ENCODE measurements at places on chromosomes 13 and 19. TPM values are rescaled to one million over a fixed set of nuclear protein-coding genes. Genes with fewer than 3 reads are reported as not detected.

GRCh38 chr13:62305756-62306155, 890.1 kb upstream of the PCDH20 start:
- no peak overlapping the region for H3K27ac ChIP-seq
- no peaks in the 10 kb centered on the region for H3K36me3 ChIP-seq
- peak overlapping the region; percentile 12 for H3K4me3 ChIP-seq
- DNase-seq = no peak
- no peaks in the 10 kb centered on the region for H3K4me1 ChIP-seq

GRCh38 chr19:3649888-3650287, 23.3 kb upstream of the CACTIN start:
- peaks cover 81% of the 10 kb centered on the region for H3K36me3 ChIP-seq
- peaks cover 6% of the 10 kb centered on the region for H3K4me1 ChIP-seq
- H3K27me3 ChIP-seq = no peaks in the 10 kb centered on the region
- no peak for DNase-seq

- H3K4me3 ChIP-seq = no peak overlapping the region
- H3K27me3 ChIP-seq = peaks cover 30% of the 10 kb centered on the region
- H3K36me3 ChIP-seq = no peaks in the 10 kb centered on the region
- H3K4me1 ChIP-seq = no peaks in the 10 kb centered on the region
Observed at GRCh38 chr19:8116437-8117293, 32.7 kb downstream of the FBN3 start.

Gene URAD
- not detected for total RNA-seq

GRCh38 chr19:38893341-38893771, 6.1 kb downstream of the SIRT2 start:
- DNase-seq = no peak
- peaks cover 33% of the 10 kb centered on the region for H3K36me3 ChIP-seq
- H3K4me3 ChIP-seq = no peak overlapping the region
- peaks cover 54% of the 10 kb centered on the region for H3K4me1 ChIP-seq

DNA sequence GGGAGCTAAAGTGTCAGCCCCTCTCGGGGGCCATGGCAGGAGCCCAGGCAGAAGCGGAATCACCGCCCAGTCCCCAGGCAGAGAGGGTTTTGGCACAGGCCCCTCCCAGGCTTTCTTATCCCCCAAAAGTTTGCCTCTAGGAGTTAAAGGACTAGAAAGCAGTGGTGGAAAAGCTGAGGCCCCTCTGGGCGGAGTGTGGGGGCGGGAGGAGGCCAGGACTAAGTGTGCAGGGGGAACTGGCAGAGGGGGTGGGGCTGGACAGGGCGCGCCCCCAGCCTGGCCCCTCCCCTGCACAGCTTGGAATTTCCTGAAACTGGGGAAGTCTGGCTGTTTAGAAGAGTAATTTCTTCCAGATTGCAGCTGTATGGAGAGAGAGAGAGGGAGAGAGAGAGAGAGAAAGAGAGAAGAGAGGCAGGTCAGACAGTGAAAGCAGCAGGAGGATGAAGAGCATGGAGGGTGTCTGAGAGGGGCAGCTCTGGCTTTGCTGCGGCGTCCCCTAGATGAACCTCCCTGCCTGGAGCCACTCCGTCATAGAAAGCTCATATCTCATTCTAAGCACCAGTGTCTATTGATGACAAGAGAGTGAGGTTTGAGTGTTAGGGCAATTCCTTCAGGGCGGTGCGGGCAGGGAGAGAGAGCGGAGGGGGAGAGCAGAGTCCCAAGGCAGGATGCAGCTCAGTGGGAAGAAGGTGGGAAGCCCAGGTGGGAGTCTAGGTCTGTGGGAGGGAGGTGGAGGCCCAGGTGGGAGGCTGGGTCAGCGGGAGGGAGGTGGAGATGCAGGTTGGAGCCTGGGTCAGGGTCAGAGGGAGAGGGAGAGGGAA, at the start of gene CDC42EP5:
TSS of gene CDC42EP5 (minus strand) at position 226 of the 821 bp plus-strand sequence. CDS start 7,749 bp downstream, outside the sequence.
- H3K36me3 ChIP-seq = no peaks in the 10 kb centered on the region
- peak; percentile 82 for DNase-seq
- peaks cover 44% of the 10 kb centered on the region for H3K4me1 ChIP-seq
- H3K27ac ChIP-seq = peak within 1 kb of the TSS; percentile 89

Gene ZNF699
- 3.9 TPM for total RNA-seq

- DNase-seq = no peak
- no peaks in the 10 kb centered on the region for H3K4me1 ChIP-seq
- no peaks in the 10 kb centered on the region for H3K36me3 ChIP-seq
- H3K4me3 ChIP-seq = no peak overlapping the region
- peaks cover 4% of the 10 kb centered on the region for H3K27me3 ChIP-seq
Observed at GRCh38 chr13:19581675-19582074, 20.3 kb upstream of the TPTE2 start.

DNA sequence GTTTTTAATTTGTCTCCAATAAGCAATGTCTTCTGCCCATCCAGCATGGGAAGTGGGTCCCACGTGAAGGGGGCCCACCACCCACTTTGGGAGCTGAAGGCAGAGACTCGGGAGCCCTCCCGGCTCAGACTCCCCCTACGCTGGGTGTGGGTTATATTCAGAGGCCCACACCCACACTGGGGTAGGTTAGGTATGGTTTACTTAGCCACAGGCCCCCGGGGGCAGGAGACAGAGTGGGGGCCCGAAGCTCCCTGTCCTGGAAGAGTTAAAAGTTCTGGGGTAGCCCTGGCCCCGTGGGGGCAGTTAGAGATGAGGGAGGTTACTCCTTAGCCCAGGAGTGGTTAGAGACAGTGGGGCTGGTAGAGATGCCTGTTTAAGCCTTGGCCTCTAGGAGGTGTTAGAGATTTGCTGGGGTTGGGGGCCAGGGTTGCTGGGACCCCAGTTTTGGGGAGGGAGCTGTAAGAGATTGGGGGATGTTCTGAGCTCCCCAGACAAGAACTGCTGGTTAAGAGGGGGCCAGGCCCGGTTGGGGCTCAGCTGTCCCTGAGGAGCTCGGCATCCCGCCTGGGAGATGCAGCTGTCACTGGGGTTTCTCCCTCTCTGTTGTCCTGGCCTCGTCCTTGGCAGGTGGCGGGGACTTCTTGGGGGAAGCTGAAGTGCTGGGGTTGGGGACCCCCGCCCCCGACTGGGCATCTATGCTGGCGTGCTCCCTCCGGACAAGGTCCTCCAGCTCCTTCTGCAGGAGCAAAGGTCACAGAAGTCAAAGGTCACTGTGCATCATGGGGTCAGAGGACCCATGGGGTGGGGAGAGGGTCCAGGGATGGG, 712 bp upstream of the RINL start:
- no peak for DNase-seq
- peaks cover 49% of the 10 kb centered on the region for H3K36me3 ChIP-seq
- H3K27ac ChIP-seq = peak overlapping the region; percentile 58
- H3K27me3 ChIP-seq = no peaks in the 10 kb centered on the region

Gene KANK2
- 326 TPM for total RNA-seq

Gene IGSF23
- total RNA-seq = not detected

DNA sequence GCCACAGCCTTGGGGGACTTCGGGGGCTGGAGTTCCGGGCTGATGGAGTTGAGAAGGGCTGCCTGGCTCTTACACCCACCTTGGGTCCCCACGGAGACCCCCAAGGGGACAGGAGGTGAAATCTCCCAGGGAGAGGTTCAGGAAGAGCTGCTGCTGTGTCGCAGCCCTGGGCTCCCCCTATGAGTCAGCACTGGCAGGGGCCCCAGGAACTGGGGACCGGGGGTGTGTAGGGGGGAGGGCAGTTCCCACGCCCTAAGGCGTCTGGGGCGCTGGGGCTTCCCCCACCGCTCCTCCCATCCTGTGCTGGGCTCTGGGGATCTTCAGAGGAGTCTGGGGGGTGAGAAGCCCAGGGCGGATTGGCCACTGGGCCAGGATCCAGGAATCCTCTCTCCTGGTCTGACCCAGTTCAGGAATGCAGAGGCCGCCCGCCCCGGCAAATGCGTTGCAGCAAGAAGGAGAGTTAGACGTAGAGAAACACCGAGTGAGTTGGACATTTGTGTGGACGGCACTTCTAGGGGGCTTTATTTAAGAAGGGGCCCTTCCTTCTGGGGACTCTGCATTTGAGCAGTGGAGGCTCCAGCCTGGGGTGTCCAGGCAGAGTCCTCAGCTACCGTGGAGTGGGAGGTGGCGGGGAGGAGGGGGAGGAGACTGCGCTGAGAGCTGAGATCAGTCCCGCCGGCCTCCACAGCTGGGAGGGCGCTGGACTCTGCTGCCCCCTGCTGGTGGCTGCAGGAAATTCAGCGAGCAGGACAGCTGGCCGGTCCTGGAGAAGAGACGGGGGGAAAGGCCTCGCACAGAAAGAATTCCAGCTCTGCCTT, 15.0 kb upstream of the NANOS3 start:
- peak; percentile 94 for DNase-seq
- no peaks in the 10 kb centered on the region for H3K27me3 ChIP-seq
- peak overlapping the region; percentile 63 for H3K4me3 ChIP-seq
- H3K4me1 ChIP-seq = peaks cover 43% of the 10 kb centered on the region
